ENCODE measurements at places on chromosomes 4 and X.

GRCh38 chrX:130055103-130055502, 55.2 kb downstream of the ELF4 start:
- no peak for DNase-seq

DNA sequence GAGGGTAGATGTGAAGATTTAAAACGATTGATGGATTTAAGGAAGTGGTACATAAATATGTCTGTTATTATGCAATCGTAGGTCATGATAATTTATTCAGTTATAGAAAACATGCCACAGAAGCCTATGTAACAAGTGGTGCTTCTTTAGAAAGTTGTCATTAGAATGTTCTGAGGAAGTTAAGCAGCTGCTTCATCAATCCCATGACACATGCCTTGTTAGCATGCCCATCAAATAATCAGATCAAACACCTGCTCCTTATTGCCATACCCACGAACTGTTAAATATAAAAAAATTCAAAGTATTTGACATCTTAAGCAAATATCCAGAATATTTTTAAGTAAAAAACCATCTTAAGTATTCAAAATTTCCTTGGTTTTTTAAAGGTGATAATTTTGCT, 76.4 kb upstream of the MYOZ2 start:
- no peak for DNase-seq

GRCh38 chr4:41746025-41746439, 2.5 kb downstream of the PHOX2B start:
- DNase-seq: no peak

- DNase-seq: no peak
Measured at GRCh38 chrX:39755143-39756032, 342.4 kb downstream of the BCOR start.

- DNase-seq: no peak
Measured at GRCh38 chr4:16225863-16226815, at the start of gene TAPT1. TSS of gene TAPT1 (minus strand) at chr4:16226471. CDS start at chr4:16226457, 14 bp downstream.

GRCh38 chrX:44570522-44570921, 27.9 kb upstream of the FUNDC1 start:
- peak; percentile 63 for DNase-seq

DNA sequence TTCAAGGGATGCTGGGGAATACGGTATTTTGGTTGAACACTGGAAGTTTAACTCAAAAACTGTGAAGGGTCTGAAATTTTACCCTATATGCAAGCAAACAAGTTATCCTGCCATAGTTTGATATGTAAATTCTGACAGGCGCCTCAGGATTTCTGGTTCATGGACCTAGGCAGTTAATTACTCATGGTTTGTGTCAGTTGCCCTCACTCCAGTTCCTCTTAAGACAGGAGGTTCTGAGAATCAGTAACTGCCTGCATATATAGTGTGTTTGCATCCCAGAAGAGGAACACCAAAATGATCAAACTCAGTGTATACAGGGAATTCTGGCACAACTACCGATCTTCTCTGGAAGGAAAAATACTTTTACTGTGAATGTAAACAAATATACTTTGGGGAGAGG, 360.4 kb upstream of the NWD2 start:
- DNase-seq: no peak

DNA sequence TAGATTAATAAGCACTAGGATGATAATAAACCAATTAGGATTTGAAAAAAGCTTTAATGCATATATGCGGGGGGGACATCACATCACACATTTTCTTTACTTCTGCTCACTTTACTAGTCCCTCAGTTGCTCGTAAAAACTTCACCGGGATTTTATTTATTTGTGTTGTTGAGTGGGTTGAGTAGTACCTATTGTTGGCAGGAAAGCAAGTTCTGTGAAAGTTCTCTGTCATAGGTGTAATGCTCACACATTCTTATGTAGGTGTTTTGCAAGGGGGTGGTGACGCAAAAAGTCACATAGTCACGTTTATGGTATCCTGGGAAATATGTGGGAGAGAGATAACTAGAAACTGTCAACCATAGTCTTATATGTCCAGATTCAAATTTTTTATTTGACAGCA, 65.3 kb downstream of the PDLIM5 start:
- peak; percentile 94 for DNase-seq

GRCh38 chrX:152821145-152821765, 9.3 kb downstream of the CETN2 start:
- peak; percentile 8 for DNase-seq

DNA sequence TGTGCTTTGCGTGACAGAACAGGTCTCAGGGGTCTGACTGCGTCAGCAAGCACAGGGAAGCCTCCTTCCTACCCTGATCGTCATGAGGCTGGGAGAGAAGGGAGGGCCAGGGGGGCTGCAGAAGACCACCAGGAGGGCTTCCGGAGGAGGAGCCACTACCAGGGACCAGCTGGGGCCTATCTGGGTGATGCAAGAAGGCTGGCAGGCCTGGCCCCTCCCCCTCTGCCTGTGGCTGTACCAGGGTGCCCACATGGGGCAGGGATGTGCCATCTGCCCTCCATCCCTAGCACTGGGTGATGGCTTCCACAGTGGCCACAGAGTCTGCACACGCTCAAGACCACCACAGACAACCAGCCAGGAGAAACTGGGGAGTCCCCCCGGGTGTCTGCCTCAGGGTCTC, 116.4 kb upstream of the NKX1-1 start:
- DNase-seq: no peak

DNA sequence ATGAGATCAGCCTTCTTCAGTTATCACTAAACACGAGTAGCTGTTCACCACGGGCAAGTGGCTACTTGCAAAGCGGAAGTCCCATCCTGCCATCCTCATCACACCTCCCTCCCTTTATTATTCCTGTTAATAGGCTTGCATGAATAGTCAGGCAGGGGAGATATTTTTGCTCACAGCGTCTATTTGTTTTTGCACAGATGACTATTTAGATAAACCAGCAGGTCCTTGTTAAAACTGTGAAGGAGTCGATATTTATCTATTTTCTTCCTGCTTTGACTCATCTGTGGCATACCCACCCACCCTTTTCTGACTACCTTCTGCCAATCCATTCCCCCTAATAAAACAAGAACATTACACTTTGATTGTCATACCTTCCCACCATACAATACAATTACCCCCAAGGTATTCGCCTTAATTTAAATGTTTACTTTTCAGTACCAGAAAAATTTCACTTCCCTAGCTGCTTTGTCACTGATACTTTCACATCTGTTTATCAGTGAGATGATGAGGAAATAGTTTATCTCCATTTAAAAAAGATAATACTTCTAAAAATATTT, 96.6 kb upstream of the BANK1 start:
- peak; percentile 78 for DNase-seq

DNA sequence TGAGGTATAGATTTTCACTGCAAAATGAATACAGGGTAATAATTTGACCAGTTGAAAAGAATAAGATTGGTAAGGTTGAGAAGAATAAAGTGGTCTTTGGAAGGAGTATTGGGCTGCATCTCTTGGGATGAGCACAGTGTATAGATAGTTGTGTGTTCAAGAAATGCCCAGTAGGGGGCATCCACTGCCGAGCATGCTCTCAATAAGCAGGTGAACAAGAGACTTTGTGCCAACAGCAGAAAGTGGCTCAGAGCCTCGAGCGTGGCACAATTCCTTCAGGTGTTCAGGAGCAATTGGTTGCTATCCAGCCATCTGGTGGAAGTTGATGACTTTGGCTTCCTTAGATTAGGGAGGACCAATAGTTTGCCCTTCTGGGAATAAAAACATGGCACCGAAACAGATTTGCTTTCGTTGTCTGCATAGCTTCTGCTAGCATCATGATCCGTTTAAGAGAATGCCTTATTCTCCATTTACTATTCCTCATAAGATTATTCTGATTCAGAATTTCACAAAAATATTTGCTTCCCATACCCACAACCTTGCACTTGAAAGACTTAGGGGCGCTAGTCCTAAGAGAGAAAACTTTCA, 258.1 kb upstream of the NEIL3 start:
- DNase-seq: peak; percentile 11

GRCh38 chr4:8128100-8128856, 30.3 kb downstream of the ABLIM2 start:
- no peak for DNase-seq

DNA sequence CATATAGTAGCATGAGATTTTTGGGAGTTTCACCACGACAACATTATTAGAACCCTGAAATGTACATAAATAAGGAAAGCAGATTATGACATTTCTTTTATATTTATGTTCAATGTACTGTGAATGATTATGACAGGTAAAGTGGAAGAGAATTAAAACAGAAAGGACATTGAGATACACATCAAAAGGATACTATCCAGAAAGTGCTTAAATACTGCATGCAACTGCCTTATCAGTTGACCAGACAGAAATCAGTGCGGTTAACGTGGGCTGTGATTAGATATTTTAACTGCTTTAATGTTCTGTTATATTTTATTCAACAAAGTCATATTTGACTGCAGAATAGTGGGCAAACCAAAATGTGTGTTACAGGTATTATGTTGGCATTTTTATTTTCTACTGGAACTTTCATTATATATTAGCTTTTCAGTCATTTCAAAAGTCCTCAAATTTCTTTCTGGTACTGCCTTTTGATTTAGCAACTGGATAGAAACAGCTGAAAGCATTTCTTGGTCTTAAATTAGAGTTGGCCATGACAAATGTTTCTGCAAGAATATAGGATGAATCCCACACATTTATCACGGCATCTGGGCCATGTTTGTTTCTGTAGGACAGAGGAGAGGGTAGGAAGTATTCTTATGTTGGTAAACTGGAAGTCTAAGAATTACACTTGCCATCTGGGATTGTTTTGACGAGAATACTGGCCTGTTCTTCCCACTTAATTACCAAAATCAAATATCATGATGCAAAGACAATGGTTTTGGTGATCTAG, 255.2 kb downstream of the SLC39A8 start:
- DNase-seq: no peak

GRCh38 chrX:23554304-23554703, 113.0 kb upstream of the PRDX4 start:
- DNase-seq: peak; percentile 14

- DNase-seq: no peak
Measured at GRCh38 chr4:152535360-152535902, 461 bp downstream of the FBXW7 start.

DNA sequence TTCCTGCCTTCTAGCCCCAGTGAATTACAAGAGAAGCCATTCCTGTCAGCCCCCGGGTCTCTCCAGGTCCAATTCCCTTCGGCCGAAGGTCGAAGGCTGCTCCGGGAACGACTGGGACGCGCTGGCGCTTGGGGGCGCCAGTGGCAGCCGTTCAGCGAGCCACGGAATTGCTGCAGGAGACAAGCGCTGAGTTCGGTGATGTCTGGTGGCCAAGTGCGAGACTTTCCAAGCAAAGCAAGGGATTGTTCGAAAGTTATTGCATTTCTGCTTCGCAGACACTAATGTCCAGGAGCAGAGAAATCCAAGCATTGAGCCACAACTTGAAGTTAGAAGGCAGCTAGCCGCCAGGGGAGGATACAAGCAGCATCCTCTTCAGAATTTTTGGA, 1.1 kb upstream of the DKK2 start:
- no peak for DNase-seq

GRCh38 chr4:88549815-88550214, 26.2 kb upstream of the PYURF start:
- DNase-seq: no peak

- DNase-seq: no peak
Measured at GRCh38 chrX:71292669-71293365, 8.7 kb upstream of the ITGB1BP2 start.

DNA sequence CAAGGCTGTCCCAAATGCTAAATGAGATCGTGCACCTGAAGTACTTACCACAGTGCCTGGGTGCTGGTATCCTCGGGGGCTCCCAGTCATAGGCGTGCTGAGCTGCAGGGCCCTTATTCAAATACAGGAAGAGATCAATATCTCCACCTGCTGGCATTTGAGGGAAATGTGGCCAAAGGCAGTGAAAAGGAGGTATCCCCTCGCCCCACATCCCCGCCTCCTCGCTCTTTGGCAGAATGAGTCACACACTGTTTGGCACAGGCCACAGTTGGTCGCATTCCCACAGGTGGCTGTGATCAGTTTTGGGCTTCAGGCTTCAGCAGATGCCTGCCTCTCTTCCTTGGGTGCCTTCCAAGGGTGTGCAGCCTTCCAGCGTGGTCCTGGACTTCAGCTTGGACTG, 28.4 kb downstream of the ZNF185 start:
- peak; percentile 28 for DNase-seq

GRCh38 chrX:67523002-67523681, 20.7 kb upstream of the AR start:
- no peak for DNase-seq

DNA sequence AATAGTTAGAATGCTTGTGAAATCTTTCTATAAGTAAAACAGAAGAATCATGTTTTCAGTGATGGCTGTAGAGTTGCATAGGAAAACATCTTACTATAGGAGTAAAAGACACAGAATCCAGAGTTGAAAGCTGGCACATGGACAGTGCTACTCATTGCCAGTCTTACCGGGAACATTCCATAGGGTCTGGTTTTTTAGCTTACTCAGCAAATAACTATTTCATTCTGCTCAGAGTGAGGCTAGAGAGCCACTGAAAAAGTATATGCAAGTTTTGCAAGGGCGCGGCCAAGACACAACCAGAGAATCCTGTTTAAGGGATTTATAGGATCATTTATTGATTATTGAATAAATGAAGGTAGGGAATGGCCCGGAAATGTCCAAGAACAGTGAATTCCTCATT, 60.3 kb downstream of the MTHFD2L start:
- no peak for DNase-seq
